ENCODE measurements at places on chromosomes 4 and X.

DNA sequence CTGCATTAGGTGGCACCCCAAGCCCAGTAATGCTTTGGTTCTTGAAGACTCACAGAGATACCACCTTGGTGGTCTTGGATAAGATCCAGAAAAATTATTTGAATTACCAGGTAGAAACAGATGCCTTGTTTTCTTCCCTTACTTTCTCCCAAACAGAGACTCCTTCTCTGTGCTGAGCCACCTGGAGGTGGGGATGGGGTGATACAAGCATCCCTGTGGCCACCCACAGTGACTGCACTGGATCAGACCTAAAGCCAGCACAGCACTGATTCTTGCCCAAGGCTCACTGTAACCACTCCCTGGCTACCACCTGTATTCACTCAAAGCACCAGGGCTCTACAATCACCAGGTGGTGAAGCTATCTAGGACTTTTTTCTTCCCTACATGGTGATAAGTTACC, 156.8 kb downstream of the TEX13A start:
- DNase-seq, result no peak

DNA sequence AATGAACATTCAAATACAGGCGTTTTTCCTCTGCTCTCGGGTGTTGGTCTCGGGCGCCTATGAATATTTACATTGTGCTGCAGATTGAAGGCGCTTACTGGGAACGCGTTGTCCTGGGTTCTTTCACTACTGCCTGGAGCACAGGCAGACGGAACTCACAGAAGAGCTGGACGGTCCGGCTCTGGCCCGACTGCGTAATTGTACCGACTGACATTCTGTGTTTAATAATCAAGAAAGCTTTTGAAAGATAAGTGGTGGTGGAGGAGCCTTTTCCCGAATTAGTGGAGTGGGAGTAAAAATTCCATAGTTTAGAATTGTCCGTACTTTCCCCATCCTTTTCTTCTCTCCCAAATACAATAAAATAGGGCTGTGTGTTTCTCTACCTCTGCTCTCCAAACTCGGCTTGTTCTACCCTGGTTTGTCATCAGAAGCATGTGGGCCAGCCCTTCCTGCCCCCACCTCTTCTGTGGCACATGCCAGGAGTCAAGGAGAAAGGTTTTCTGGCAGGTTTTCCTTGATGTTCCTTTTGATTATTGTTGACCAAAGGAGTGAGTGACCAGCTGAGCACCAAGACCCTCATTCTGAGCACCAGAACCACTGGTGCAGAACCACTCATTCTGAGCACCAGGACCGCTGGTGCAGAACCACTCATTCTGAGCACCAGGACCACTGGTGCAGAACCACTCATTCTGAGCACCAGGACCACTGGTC, 2.3 kb downstream of the FHDC1 start:
- no peak for DNase-seq

GRCh38 chr4:27861381-27861787, 1000.7 kb downstream of the STIM2 start:
- DNase-seq, result no peak

- no peak for DNase-seq
Measured at GRCh38 chrX:1902901-1903235, 288.0 kb downstream of the ASMT start.

- DNase-seq, result no peak
Measured at GRCh38 chr4:40581254-40582140, 48.2 kb downstream of the RBM47 start.

GRCh38 chr4:665381-665750, 8.7 kb downstream of the ATP5ME start:
- DNase-seq, result no peak

GRCh38 chrX:68299898-68300297, 133.4 kb downstream of the OPHN1 start:
- DNase-seq, result no peak

DNA sequence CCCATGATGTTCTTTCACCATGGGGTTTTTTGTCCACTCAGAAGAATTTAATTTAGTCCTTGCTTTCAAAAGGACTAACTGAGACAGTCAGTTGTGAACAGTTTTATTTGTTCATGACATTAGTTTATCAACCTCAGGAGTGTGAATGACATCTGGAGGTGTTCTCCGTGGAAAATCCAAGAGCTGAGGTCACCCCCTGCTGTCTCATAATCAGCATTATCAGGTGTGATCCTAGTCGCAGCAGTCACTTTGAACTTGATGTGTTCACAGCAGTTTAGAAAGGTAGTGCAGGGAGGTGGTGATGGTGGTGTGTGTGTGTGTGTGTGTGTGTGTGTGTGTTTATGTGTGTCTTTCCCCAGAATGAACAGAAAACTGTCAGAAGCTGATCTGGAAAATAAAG, 1760.8 kb upstream of the PCDH10 start:
- DNase-seq, result no peak
